Activated naive CD8-positive, alpha-beta T cell treated with anti-CD3 and anti-CD28 coated beads, Interleukin-2, amount 10 ng/mL, durations not matched to agents 7 days and 5 days (primary cell): ENCODE measurements at places on chromosomes 11 and 22.
A peak's percentile ranks its signal among the peaks of the same experiment; 100 is the strongest.

DNA sequence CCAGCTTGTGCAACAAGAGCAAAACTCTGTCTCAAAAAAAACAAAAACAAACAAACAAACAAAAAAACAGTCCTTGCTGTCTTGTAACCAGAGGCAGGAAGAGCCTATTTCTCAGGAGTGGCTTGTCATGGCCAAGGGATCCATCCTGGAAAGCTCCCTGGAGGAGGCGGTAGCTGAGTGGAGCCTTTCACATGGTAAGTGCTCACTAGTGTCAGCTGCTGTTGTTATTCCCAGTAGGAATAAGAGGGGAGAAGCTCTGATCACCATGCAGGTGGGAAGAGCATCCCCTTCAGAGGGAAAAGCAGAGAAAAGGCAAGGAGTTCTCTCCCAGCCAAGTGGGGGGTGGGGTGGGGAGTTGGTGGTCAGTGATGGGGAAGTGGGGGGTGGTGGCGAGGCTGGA lies 54.6 kb upstream of the WNT7B start:
- DNase-seq, result no peak
- H3K36me3 ChIP-seq, result no peaks in the 10 kb centered on the region
- H3K27ac ChIP-seq, result no peak overlapping the region
- H3K27me3 ChIP-seq, result peaks cover 13% of the 10 kb centered on the region

DNA sequence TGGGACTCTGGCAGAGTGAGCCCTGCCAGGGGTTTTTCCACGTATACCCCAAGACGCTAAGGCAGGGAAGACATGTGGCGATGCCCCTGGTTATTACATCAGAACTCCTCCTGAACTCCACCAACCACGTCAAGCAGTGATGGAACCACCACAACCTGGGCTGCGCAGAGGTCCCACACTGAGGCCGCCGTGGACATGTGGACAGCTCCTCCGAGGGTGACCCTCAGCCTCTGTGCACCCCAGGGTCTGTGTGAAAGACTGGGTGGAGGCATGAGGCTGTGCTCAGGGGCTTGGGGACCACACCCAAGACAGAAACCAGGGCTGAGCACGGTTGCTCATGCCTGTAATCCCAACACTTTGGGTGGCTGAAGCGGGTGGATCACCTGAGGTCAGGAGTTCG lies 52.2 kb downstream of the TRMU start:
- no peak overlapping the region for H3K27ac ChIP-seq
- no peaks in the 10 kb centered on the region for H3K4me1 ChIP-seq
- no peak for DNase-seq
- no peaks in the 10 kb centered on the region for H3K27me3 ChIP-seq
- H3K36me3 ChIP-seq, result no peaks in the 10 kb centered on the region

DNA sequence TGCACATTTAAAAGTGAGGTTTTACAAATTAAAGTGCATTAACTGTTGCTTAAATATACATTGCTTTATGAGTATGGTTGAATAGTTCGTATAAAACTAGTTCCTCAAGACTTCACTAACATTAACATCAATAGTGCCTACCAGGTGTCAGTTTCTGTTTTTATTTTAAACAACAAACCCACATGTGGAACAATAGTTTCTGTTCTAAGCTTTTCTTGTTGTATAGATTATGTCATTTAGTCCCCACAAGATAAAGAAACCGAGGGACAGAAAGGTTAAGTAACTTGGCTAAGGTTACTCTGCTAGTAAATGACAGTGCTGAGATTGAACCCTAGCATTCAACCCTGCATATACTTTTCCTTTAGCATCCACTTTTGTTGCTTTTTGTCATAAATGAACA lies 41.4 kb upstream of the ST14 start:
- DNase-seq, result no peak
- peaks cover 32% of the 10 kb centered on the region for H3K4me1 ChIP-seq
- peaks cover 5% of the 10 kb centered on the region for H3K36me3 ChIP-seq
- H3K27ac ChIP-seq, result no peak overlapping the region

GRCh38 chr11:35066783-35067423 lies 72.1 kb upstream of the CD44 start:
- H3K36me3 ChIP-seq, result peaks cover 30% of the 10 kb centered on the region
- H3K27ac ChIP-seq, result peak overlapping the region; percentile 31
- no peak for DNase-seq
- peak overlapping the region; percentile 6 for H3K4me3 ChIP-seq
- no peaks in the 10 kb centered on the region for H3K27me3 ChIP-seq
